ENCODE measurements at places on chromosomes 3 and 15.

DNA sequence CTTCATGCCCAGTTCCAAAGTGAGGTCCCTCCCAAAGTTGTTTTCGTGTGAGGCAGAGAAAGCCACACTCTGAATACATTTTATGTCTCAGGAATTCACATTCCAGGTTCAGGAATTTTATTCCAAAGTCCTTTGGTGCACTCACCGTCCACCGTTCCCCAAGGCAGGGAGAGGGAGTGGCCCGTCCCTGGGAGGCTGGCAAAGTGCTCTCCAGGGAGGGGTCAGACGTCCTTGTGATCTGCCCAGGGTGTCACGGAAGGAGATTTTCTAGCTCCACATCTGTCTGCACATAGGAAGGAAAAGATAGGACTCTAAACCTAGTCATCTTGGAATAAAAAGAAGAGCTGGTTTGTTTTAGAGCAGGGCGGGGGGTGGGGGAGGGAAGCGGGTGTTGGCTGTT, 47.9 kb downstream of the KLF13 start:
- no peak for DNase-seq

DNA sequence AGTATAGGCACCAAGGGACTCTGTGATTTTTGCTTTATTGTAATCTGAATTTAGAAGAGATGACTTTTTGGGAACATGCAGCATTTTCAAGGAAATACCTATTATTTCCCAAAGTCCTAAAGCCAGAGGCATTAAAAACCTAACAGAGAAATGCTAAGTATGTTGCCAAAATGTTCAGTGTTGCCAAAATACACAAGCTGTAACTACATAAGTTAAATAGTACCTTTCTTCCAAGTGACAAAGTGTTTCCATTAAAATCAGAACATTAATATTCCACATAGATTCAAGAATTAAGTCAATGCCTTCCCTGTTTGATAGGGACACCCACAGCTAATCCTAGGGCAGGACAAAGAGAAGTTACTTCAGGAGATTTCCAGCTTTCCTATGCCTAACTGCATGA, 42.0 kb downstream of the MKRN2 start:
- DNase-seq: no peak

DNA sequence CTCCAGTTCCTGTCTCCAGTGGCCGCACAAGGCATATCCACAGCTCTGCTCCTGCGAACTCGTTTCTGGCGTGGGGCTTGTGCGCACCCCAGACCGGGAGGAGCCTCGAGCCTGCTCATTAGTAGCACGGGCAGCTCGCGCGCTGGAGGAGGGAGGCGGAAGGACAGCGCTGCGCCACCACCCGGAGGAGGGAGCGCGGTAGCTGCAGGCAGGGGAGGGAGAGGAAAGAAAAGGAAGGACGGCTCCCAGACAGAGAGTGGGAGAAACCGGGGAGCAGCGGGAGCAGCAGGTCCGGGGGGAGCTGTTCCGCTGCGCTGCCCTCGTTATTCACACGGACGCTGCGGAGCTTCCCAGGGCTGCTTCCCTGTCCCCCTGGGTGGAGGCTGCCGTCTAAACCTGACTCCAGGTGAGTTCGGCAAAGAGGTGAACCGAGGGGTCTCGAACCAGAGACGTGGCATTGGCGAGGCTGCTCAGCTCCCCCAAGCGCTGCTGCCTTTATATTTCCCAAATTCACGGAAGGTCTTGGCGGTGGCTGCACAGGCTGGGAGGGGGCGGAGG, 121.3 kb upstream of the ZNF717 start:
- no peak for DNase-seq

DNA sequence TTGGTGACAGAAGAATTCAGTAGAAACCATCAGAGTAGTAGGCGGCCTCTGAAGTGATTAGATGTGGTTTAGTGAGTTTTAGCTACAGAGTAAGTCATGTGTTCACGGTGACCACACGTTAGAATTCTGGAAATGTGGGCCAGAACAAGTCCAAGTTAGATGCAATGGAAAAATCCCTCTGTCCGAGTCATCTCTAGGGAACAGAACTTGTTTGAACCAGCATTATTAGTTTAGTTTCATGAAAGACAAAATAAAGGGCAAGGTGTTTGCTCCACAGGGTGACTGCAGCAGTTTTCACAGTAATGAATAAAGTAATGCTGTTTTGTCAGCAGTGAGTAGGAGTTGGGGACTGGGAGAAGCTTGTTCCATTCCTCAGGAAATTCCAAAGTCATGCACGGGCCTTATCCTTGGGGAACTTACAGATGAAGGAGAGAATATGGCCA, 100.2 kb downstream of the CGNL1 start:
- no peak for DNase-seq

- no peak for DNase-seq
These were observed 333.4 kb upstream of the THRB start for GRCh38 chr3:24828011-24828410.

- DNase-seq: no peak
These were observed 58.7 kb downstream of the FGD5 start for GRCh38 chr3:14877469-14877868.

DNA sequence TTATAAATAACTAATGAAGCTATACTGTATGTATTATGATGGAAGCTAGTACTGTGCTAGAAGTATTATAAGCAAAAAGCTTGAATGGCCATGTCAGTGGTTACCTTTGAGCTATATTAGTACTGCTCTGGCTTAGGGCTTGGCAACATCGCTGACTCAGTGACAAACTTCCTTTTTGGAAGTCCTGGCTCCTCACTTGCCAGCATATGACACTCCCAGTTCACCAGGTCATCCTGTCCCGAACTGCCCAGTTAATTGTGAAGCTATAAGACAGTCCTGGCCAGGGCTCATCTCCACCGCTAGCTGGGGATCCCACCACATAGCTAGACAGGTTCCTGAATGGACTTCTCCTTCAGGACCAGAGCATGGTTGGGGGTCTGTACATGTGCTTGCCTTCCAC, 31.9 kb downstream of the RAB8B start:
- no peak for DNase-seq

GRCh38 chr3:170033489-170033888, 4.3 kb upstream of the GPR160 start:
- no peak for DNase-seq

GRCh38 chr15:85649372-85649771, 145.4 kb downstream of the KLHL25 start:
- DNase-seq: no peak

DNA sequence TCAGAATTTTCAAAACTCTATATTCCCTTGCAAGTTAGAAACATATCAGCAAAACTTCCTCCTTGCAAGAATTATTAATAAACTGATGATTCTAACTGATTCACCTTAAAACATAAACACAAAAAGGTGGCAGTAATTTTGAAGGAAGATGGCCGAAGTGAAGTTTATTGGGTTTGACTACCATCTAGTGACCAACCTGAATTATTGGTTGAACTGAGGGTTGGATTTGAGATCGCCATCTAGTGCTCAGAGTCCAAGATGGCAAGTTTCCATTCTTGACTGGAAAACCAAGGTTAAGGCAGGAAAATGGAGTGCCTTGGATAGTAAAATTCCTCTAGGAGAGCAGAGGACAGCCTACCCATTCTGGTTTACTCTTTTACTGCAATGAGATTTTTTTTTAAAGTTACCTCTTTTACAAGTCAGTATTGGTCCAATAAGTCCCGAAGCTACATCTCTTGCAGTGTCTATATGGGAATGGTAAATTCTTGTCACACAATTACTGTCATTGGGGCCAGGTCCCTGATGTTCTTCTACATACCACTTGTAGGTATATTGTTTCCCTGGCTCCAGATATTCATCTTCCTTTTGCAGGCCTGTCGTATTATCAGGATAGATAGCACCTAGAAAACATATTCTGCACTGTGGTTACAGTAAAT, 51.6 kb upstream of the CP start:
- DNase-seq: peak; percentile 84

- no peak for DNase-seq
These were observed 571.8 kb downstream of the ZPLD1 start for GRCh38 chr3:103006526-103007183.

DNA sequence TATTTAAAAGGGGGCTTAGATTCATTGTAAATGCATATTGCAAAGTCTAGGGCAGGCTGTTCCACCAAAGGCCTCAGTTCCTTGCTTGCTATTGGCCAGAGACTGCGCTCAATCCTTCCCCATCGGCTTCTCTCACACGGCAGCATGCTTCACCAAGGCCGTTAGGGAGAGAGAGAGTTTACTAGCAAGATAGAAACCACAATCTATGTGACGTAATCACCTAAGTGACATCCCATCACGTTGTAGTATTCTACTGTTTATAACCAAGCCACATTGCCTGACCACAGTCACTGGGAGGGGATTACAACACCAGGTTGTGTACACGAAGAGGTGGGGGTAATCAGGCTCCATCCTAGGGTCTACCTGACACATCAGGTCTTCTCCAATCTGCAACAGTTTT, 16.0 kb upstream of the NPAP1 start:
- DNase-seq: no peak

GRCh38 chr3:157501863-157502262, 1.4 kb downstream of the VEPH1 start:
- DNase-seq: no peak

GRCh38 chr3:139953131-139953910, 18.3 kb downstream of the CLSTN2 start:
- DNase-seq: no peak

- DNase-seq: no peak
These were observed 116.1 kb upstream of the DNAJC19 start for GRCh38 chr3:181105646-181106045.

DNA sequence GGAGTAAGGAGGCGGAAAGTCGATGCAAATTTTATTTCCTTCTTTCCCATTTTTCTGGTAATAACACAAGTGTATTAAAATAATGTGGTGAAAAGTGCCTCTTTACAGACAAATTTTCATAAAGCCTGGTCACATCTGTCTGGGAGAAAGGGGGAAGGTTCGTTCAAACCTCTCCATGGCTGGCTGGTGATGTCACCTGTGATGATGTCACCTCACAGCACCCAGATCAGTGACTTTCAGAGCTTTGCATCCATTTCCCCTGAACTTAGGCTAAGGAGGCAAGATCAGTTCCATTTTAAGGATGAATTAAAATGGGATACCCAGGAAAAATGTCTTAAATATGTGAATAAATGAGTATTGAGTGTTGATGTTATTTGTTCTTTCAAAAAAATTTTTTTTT, 34.1 kb downstream of the ATP10A start:
- DNase-seq: no peak

DNA sequence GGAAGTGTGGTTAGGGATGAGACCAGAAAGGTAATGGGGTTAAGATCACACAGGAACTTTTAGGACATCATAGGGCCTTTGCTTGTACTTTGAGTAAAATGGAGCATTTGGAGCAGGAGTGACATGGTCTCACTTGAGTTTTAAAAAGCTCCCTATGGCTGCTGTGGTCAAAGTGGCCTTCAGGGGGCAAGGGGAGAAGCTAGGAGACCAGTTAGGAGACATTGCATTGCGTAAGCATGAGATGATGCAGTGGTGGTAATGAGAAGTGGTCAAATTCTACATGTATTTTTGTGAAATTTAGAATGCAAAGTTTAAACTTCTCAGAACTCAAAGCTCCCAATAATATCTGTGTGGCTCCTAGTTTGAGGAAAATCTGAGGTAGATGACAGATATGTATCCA, 27.9 kb downstream of the MED12L start:
- DNase-seq: no peak

DNA sequence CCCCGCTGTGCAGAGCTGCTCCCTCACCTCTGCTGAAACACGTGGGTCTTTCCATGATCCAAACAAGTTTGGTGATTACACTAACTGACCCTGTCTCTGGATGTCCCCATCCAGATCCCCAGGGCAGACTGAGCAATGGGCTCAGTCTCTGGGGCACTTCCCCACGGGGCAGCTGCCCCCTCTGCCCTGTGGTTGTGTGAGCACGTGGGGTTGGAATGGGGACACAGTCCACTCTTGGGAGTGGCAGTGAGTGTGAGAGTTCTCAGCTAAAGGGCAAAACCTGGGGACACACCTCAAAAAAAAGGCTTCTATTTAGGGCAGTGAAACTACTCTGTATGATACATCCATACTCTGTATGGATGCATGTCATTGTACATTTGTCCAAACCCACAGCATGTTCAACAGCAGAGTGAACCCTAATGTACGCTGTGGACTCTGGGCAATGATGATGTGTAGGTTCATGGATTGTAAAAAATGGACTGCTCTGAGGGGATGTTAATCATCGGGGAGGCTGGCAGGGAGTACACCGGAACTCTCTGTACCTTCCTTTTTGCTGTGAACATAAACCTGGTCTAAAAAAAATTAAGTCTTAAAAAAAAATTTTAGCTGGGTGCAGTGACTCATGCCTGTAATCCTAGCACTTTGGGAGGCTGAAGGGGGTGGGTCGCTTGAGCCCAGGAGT, 49.9 kb upstream of the BLM start:
- DNase-seq: no peak

Measured in natural killer cell (primary cell).